ENCODE measurements at places on chromosomes 3 and 15. TPM values are rescaled to one million over a fixed set of nuclear protein-coding genes. Genes with fewer than 3 reads are reported as not detected.

The ALPK3 gene
- 0.15 TPM for total RNA-seq

The UPK1B gene
- total RNA-seq = not detected

The EFCC1 gene
- total RNA-seq = not detected

The FETUB gene
- total RNA-seq = not detected

The CAMK2N2 gene
- not detected for total RNA-seq

The CASR gene
- total RNA-seq = not detected

The TM6SF1 gene
- total RNA-seq = 28.7 TPM

The NOX5 gene
- total RNA-seq = not detected

The GUCA1C gene
- not detected for total RNA-seq

The FBXO40 gene
- not detected for total RNA-seq

The CYP19A1 gene
- not detected for total RNA-seq

Data from OCI-LY7 (cell line).